A172 (cell line): ENCODE measurements at places on chromosomes 5 and 9. TPM values are rescaled to one million over a fixed set of nuclear protein-coding genes. Genes with fewer than 3 reads are reported as not detected.

Gene DBH
- 0.02 TPM in 1 of 2 replicates, not detected in the other for total RNA-seq

Gene KIF2A
- total RNA-seq = 64.6 and 76.3 TPM in 2 replicates

Gene C9orf57
- total RNA-seq = not detected in 2 replicates

DNA sequence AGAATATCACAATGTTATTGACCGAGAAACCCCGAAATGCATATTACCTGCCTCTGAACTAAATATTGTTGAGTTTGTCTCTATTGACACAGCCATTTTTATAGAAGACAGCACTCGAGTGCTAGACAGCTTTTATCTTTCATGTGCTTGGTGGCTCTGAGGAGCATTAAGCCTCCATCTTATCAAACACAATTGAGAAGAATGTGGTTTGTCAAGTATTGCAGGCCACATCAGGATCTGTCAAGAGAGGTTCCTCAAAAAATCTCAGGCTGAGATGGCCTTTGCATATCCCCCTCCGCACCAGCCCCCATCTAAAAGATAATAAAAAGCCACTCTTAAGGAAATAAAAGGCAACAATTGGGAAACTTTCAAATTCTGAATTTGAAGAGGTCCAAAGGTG, 284.8 kb downstream of the DENND1A start:
- no peak for DNase-seq

DNA sequence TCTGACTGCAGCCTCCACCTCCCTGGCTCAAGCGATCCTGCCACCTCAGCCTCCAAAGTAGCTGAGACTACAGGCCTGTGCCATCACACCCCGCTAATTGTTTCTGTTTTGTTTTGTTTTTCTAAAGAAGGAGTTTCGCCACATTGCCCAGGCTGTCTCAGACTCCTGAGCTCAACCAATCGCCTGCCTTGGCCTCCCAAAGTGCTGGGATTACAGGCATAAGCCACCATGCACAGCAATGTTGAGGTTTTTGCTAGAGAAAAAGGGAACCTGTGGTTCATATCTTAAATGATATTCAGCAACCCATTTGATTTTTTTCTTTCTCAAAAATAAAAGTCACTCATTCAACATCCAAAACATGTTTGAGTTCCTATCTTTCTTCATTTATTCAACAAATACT, 20.4 kb upstream of the DELE1 start:
- DNase-seq = no peak

DNA sequence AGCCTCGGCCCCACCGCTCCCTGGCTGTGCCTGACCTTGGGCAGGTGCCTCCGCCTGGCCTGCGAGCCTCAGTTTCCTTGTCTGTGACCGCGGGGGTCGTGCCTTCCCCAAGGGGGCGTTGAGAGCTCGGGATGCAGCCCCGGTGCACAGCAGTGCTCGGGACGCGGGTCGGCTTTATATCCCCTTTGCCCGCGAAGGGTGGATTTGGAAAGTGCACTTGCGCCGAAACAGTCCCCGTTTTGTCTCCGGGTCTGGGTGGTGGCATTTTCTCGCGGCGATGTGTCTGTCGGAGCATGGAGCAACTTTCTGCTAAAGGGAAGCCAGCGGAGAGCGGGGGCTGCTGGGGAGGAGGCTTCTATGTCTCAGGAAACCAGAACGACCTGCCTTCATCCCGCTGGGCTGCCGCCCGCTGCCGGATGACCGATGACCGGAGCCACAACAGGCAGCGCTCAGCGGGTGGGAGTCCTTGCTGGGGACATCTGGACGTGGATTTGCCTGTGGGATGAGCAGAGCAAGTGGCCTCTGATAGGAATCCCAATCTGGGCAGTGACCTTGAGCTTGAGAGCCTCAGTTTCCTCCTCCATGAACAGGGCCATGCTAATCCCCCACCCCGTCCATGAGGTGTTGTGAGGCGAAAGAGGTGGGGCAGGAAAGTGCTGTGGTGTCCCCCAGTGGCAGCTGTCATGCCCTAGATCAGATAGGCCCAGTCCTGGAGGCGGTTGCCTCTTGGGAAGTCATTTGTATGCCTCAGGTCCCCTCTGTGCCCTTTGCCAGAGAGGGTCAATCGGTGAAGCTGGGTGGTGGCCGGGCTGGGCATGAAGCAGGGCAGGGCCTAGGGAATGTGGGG, 651 bp downstream of the HRH2 start:
- DNase-seq = no peak

- peak; percentile 72 for DNase-seq
Observed at GRCh38 chr5:141040093-141040770, 10.9 kb upstream of the PCDHB1 start.

- DNase-seq = no peak
Observed at GRCh38 chr5:109961751-109962150, 272.0 kb downstream of the MAN2A1 start.

DNA sequence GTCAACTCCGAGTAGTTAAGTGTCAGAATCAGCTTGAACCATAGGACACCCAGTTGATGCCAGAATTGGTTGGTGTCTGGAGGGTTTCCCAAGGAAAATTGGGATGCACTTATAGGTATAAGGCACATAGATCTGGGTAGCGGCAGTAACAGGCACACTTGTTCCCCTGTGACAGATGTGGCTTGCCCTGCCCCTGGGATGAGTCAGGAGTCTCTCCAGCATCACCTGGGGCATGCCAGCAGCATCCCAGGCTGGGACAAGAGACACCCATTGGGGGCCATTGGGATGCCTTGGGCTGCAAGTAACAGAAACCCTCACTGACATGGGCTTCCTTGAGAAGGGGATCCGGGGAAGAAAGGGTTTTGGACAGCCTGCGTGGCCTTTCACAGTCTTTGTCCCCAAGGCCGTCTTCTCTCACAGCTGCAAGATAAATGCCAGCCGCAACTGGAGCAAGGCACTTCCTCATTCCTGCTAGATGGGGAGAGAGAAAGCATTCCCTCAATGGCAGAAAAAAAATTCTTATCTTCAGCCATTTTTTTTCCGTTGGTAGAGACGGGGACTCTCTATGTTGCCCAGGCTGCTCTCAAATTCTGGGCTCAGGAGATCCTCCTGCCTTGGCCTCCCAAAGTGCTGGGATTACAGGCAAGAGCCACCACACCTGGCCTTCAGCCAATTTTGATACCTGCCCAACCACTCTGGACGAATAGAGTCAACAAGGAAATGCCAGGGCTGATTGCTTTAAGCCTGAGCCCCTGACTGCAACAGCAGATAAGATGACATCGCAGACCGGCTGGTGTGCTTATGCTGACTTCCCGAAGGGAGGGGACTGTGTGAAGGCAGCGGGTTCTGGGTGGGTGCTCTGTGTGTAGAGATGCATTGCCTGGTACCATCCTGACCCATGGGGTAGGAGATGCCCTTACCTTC, 13.3 kb upstream of the RNF130 start:
- DNase-seq = no peak

- DNase-seq = no peak
Observed at GRCh38 chr5:91706785-91707520, 323.8 kb upstream of the ARRDC3 start.
